Effector CD8-positive, alpha-beta T cell (primary cell): ENCODE measurements at places on chromosomes 12 and 14.
A peak's percentile ranks its signal among the peaks of the same experiment; 100 is the strongest.

DNA sequence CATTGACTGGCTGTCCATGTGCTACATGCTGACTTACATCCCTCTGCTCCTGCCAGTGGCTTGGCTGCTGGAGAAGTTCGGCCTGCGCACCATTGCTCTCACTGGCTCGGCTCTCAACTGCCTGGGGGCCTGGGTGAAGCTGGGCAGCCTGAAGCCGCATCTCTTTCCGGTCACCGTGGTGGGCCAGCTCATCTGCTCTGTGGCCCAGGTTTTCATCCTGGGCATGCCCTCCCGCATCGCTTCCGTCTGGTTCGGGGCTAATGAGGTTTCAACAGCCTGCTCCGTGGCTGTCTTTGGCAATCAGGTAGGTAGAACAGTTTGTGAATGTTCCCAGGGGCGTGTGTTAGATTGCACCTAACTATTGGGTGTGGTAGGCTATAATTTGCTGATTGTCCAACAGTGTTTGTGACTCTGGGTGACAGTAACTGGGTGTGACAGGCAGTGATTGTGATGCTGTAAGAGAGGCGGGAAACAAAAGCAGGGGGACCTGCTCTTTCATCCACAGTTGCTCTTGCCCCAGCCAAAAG lies 981 bp downstream of the FLVCR2 start:
- no peak for DNase-seq

- no peak for DNase-seq
Observed at GRCh38 chr12:23687947-23688346, 261.5 kb downstream of the SOX5 start.

DNA sequence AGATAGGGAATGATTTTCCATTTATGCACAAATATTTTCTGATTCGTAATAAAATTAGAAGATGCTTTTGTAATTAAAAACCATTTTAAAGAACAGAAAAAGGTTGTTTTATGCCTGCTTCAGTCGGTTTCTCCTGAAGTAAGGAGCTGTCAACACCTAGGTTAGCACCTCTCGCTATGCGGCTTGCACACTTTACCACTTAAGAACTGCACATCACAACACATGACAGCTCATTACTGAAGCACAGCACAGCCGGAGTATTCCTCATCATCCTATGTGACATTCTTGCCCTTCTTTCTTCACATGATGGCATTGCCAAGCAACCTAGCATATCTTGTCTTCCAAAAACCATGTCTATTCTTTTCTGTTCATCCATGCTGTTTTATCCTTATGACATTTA lies 5.4 kb upstream of the WIF1 start:
- no peak for DNase-seq

DNA sequence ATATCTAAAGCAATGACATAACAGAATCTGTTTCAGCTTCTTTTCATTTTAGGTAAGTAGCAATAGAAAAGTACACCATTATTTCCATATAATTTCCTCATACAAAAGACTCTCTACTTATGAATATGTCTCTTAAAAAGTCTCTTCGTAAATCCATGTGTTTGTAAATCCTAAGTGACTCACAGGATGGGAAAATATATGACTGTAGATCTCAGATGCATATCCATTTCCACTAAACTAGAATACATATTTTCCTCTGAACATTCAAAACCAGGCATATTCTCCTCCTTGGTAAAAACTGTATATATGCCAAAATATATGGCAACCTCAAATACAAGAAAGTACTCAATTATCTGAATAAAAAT lies 93.6 kb downstream of the TXNDC16 start:
- no peak for DNase-seq

DNA sequence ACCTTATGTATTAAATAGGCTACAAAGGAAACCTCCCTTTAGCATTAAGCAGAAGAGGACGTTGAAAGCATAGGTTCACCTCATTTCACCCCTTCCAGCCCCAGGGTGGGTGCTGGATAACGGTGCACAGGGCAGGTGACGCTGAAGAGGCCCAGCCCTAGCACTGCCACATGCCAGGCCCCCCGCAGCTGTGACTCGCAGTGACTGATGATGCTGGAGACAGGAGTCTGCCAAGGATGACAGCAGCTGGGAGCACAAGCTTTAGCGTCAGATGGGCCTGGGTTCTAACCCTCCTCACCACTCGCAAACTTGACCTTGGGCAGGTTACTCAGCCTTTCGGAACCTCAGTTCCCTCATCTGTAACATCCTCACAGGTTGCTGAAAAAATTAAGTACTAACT lies 76.7 kb downstream of the TBK1 start:
- no peak for DNase-seq

DNA sequence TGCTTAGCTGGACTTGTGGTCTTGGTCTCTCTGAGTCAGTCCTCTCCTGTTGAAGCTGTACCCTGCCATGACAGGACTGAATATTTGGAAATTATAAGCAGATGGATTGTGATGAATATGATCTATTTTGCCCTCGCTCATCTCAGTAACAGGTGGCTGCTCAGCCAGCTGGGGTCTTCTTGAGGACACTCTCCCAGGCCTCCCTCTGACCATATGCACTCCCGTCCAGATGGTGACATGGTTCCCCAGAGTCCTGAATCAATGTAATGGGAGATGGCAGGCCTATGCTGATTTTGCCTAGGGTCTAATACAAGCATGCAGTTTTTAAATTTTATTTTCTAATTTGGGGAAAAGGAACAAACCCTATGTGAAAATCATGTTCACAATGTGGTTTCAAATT lies 63.1 kb upstream of the TRHDE start:
- no peak for DNase-seq

DNA sequence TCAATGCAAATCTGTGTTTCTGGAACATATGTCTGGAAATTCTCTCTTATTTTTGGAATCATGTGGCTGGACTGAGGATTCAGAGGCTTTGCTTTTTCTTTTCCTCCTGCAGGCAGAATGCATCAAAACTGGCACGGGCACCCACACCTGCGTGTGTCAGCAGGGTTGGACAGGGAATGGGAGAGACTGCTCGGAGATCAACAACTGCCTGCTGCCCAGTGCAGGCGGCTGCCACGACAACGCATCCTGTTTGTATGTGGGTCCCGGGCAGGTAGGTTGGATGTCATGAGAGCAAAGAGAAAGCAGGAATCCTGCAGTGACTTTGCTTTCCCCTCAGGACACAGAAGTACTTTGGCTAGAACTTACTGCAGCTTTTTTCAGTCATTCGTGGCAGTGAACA lies 90.3 kb downstream of the STAB2 start:
- no peak for DNase-seq

DNA sequence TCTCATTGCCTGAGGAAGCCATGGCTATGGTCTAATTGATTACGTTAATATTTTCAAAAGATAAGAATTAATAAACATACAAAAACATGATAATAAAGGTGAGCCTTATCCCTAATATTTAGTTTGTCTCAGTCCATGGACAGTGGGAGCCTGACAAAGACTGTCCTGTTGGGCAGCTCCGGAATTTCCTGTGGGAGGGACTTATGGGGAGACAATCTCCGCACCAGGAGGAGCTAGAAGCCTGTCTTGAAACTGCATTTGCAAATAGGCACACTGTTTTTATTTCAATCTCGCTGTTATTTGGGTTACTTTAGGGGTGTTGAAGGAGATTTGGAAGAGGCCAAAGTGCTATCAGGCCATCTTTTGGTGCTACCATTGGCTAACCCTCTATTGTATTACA lies 50.8 kb upstream of the ZDHHC17 start:
- no peak for DNase-seq

- no peak for DNase-seq
Observed at GRCh38 chr14:106396999-106397398, 870.6 kb downstream of the TMEM121 start.

DNA sequence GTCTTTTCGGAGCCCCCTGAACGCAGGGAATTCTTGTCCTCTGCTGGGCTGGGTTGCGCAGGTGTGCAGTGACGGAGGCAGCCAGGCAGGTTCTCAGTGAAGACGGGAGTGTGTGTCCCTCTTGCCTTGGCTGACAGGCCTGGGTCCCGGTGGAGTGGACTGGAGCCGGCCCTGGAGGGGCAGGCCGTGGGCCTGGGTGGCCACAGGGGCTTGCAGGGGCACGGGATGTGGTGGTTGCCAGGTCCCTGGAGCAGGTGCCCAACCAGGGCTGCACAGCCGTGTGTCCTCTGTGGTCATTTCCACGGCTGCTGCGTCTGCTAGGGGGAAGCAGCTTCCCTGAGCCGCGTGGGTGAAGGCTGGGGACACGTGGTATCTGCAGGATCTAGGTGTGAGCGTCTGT lies 79.8 kb downstream of the ADGRD1 start:
- no peak for DNase-seq

GRCh38 chr14:61451491-61451890 lies 130.1 kb downstream of the PRKCH start:
- DNase-seq = no peak

DNA sequence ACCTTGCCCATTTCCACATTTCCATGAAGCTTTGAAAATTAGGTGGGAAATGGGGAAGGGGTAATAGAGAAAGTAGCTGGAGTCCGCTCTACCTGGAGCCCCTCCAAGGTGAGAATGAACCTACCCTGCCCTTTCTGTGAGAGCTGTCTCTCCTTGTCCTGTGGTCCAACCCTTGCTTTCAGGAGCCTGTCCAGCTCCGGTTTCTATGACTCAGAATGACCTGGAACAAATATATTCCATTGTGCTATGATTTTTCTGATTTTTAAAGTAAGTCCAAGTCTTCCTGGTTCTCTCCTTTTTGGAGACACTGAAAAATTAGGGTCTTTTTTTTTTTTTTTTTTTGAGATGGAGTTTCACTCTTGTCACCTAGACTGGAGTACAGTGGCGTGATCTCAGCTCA lies 89.1 kb upstream of the VASH1 start:
- no peak for DNase-seq

- no peak for DNase-seq
Observed at GRCh38 chr12:120687578-120688289, 785 bp downstream of the MLEC start.

DNA sequence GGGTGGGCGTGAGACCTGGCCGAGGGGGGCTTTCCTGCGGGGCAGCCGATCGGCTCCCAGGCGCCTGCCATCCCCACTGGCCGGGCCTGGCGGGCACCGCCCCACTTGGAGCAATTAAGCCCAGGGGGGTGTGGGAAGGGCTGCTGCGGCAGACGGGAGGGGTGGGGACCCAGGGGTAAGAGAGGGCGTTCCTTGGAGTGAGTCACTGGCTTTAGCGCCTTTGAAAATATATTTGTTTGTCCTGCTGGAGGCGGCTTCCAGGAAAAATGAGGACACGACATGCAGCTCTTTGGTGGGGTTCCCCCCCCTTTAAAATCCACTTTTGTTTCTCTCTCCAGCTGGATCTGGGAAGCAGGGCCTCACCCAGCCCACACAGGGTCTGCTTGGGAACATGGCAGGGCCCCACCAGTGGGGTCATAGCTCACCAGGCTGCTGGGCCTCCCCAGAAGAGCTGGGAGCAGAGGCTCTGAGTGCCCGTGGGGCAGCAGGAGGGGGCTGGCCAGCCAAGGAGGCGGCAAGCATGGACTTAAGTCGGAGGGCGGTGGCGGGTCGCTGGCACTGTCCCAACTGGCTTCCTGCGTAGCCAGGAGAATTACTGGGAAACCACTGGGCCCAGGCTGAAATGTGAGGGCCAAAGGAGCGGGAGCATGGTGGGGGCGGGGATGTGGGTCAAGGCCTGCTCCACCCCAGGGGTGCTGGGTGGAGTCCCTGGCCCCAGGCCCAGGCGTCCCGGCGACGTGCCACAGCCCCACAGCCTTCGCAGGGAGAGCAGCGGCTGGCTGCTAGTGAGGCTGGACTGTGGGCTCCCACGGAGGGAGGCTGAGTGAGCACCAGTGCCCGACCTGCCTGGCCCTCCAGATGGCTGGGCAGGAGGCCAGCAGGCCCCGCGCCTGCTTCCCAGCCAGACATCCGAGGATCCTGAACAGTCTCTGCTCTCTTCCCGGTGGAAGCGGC lies 128.0 kb downstream of the RFLNA start:
- DNase-seq = no peak

DNA sequence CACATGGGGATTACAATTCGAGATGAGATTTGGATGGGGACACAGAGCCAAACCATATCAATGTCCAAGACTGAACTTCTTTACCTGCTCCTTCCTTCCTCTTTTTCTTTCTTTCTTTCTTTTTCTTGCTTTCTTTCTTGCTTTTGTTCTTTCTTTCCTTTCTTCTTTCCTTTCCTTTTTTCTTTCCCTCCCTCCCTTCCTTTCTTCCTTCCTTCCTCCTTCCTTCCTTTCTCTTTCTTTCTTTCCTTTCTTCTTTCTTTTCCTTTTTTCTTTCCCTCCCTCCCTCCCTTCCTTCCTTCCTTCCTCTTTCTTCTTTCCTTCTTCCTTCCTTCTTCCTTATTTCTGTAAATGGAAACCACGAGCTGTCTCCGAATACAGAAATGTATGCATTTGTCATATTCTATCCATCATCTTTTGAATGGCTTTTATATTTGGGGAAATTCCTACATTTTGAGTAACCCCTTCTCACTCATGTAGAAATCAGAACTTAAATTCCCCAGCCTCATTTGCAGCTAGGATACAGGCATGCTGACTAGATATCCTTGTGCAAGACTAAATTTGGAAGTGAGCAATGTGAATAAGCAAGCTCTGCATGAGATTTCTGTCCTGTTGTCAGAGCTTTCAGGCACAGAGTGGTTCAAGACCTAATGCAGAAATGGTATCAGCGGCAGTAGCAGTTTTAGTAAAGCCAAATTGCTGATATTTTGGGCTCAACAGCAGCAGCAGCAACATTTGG lies 11.5 kb downstream of the GPR33 start:
- DNase-seq = no peak

GRCh38 chr12:6039894-6040601 lies 84.4 kb downstream of the VWF start:
- peak; percentile 19 for DNase-seq

GRCh38 chr12:15536446-15536845 lies 214.1 kb downstream of the PTPRO start:
- DNase-seq = no peak

GRCh38 chr14:68772761-68773381 lies 20.0 kb downstream of the ZFP36L1 start:
- no peak for DNase-seq

- DNase-seq = no peak
Observed at GRCh38 chr14:79333198-79333546, 878.1 kb downstream of the DIO2 start.

DNA sequence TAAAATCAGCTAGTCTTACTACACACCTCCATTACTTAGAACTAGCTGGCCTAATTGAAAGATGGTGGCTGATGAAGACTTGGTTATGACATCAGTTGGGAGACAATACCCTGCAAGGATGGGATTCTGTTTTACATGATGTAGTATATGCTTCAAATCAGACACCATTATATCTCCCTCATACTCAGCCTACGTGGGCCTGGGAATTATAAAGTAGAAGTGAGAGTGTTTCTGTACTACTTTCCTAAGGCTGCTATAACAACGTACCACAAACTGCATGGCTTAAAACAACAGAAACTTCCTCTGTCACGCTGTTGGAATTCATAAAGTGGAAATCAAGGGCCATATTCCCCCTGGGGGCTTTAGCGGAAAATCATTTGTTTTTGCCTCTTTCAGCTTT lies 190.4 kb downstream of the PAH start:
- DNase-seq = no peak

- DNase-seq = no peak
Observed at GRCh38 chr12:111064982-111065381, 144.6 kb upstream of the MYL2 start.
